ENCODE measurements at places on chromosomes 11 and 22.

- no peak for DNase-seq
Observed at GRCh38 chr11:107337917-107338316, 119.7 kb downstream of the CWF19L2 start.

- no peak for DNase-seq
Observed at GRCh38 chr11:116773203-116774097, 663 bp upstream of the BUD13 start.

GRCh38 chr22:44364751-44365130 lies 52.0 kb upstream of the SHISAL1 start:
- DNase-seq = no peak

DNA sequence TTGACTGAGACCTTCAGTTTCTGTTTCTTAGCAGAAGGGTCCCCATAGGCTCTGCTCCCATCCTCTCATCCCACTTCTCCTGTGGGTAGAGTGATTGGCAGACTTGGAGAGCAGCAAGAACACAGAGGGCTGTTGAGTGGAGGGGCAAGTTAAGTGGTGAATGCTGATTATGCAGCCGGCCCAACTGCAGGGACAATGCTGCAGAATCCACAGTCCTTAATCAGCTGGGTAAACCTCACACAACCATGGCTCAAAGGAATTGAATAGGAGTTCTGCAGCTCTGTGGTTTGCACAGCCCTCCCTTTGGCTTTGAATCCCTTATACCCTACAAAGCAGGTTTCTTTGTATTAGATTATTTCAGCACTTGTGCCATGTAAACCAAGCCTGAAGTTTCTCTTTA lies 161.1 kb downstream of the NAV2 start:
- DNase-seq = no peak

- no peak for DNase-seq
Observed at GRCh38 chr11:111569476-111569875, 29.0 kb downstream of the LAYN start.

DNA sequence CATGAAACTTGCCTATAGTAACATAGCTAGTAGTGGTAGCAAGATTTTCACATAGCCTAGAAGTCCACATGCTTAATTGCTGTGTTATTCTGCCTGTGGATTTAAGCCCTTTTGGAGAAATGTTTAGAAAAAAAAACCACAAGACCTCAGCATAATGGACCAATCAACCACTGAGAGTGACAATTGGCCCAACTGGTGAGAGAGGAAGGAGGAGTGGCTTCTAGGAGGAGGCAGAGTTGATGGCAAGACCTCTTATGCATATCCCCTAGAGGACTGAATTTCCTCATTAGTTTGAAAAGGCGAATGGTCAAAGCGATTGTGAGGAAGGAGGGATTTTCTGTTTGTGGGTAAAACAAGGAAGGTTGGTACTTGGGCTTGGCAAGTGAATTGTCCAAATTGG lies 30.6 kb downstream of the NNMT start:
- no peak for DNase-seq

DNA sequence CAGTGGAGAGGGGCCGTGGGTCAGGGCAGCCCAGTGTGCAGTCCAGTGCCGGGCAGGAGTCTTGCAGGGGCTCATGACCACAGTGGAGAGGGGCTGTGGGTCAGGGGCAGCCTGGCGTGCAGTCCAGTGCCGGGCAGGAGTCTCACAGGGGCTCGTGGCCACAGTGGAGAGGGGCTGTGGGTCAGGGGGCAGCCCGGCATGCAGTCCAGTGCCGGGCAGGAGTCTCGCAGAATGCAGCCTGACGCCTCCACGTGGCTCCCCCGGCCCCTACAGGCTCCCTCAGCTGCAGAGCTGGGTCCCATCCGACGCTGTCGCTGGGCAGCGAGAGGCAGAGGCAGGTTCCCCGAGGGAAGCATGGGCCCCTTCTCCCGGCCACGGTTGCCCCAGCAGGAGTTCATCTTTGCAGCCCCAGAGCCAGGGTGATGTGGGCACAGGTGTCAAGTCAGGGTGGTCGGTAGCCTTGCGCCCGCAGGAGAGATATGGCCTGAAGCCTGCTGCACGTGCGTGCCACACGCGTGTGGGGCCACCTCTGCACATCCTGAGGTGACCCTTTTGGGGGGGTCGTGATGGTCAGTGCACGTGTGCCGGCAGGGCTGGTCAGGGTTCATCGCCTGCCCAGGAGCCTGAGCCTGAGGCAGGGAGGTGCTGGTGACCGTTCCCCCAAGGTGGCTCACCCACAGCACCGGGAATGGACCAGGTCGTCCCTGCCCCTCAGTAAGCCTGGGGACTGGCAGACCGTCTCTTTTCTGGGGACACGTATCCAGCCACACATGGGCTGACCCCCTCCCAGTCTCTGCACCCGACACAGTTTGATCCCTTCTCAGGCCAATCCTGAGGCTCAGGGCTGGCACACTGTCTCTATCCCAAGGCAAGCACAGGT lies 2.9 kb downstream of the IFITM5 start:
- DNase-seq = no peak

DNA sequence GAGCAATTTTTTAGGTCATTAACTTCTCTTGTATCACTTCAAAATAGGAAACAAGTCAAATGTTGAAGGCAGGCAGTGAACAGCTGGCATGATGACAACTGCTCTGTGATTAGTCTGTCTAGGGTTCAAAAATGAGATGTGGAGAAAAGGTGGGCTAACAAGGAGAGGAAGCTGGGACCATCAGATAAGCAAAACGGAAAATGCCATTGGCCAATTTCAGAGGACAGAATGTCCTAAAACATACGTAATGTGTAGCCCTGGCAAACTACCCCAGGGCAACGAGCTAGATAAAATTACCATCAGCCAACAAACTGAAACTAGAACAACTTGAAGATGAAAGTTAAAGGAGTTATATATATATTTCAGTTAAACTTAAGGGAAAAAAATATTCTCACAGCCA lies 93.2 kb downstream of the RELT start:
- DNase-seq = no peak

GRCh38 chr11:17244046-17244445 lies 32.5 kb upstream of the NUCB2 start:
- no peak for DNase-seq

DNA sequence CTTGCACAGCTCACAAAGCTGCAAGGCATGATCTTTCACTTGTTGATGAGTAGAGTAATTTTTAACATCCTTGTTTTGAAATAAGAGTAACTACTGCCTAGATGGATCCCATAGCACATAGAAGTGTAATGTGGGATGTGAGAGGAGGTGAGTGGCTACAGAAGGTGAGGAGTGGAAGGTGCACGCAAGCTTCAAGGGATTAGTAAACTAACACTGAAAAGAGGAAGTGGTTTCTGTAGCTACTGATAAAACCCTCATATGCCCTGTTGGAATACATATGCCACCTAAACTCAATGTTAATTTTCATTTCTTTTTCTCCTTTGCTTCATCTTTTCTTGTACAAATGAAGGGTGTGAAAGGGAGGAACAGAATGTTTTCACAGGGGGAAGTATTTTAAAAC lies 22.0 kb upstream of the CTSC start:
- DNase-seq = no peak

GRCh38 chr22:40560551-40560950 lies 76.0 kb downstream of the MRTFA start:
- no peak for DNase-seq

DNA sequence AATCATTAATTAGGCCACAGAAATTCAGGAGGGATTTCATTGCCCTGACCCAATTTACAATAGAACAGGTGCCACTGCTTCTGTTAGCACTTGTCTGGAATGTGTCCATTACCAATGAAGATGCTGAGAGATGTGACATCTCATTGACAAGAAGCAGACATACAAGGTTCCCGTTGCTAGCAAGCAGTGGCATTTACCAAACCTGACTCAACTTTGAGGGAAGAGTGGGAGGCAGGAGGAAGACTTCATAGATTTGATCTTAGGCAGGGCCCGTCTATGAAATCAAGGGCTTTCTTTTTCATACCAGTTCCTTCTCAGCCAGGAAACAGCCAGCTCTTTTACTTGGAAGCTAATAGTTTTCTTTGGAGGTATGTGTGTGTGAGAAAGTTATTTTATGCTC lies 280.2 kb downstream of the NELL1 start:
- no peak for DNase-seq

GRCh38 chr22:31449506-31449905 lies 40.1 kb downstream of the EIF4ENIF1 start:
- no peak for DNase-seq

- DNase-seq = no peak
Observed at GRCh38 chr11:118295199-118295598, 9.3 kb upstream of the CD3E start.

DNA sequence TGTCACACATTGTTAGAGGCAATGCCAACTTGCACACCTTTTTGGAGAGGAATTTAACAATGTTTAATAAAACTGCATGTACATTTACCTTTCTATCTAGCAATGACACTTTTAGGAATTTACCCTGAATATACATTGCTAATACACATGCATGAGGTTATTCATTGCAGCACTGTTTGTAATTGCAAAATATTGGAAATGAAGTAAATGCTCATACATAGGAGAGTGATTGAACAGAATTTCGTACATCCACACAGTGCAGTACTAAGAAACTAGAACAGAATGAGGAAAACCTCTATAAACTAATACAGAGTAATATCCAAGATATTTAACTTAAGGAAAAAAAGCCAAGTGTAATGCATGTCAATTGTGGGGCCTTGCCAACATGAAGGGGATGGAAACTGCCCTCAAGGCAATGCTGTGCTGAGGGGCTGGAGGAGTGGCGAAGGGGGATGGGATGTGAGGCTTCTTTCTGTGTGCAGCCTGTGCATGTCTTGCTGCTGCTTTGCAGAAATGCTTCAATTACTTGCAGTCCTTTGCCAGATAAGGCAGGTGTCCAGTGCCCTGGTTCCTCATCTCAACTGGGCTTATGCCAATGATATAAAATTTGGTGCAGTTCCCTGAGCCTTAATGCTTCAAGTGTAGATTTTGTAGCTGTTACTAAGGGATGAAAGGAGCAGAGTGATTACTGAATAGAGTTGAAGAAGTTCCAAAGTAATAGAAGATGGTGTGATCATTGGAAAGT lies 96.1 kb downstream of the GRIA4 start:
- DNase-seq = no peak

DNA sequence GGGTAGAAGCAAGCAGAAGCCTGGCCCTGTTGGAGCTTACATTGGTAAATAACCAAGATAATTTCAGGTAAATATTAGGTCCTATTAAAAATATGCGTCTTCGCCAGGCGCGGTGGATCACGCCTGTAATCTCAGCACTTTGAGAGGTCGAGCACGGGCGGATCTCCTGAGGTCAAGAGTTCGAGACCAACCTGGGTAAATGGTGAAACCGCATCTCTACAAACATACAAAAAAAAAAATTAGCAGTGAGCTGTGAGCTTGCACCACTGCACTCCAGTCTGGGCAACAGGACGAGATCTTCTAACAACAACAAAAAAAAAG lies 529 bp upstream of the SULT4A1 start:
- DNase-seq = no peak

GRCh38 chr22:20606041-20606783 lies 98.8 kb downstream of the MED15 start:
- DNase-seq = peak; percentile 71

DNA sequence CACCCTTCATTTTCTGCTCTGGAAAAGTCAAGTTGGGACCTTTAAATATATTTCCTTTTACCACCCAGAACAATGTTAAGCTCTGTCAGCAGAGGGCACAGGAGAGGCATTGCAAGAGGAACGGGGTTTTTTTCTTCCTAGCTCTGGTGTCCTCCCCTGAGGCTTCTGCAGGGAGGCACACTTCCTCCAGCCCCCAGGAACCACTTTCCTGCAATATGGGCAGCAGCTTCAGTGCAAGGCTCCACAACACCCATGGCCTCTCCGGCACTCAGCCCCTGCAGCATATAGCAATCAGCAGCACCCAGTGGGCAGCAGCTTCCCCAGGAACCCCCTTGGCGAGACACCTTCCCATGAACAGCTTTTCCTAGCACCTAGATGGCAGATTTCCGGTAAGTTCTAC lies 101.4 kb downstream of the SYT9 start:
- no peak for DNase-seq

DNA sequence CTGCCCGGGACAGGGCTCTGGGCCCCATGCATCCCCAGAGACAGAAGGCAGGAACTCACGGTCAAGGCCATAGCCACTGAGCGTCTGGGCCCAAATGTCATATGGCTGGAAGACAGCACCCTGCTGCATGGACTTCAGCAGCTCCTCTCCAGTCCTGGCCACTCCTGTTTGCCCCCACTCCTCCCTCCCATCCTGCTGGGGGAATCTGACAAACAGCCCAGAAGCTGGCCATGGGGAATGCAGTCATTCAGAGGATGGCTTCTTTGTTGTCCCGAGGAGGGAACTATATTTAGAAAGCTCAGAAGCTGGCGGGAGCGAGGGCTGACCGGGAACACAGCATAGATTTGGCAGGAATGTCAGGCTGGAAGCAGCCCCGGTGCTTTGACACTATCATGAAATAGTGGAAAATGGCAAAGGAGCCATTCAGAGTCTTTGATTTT lies 35.0 kb downstream of the DKK3 start:
- no peak for DNase-seq

GRCh38 chr11:113666584-113666983 lies 39.5 kb downstream of the TMPRSS5 start:
- DNase-seq = no peak

DNA sequence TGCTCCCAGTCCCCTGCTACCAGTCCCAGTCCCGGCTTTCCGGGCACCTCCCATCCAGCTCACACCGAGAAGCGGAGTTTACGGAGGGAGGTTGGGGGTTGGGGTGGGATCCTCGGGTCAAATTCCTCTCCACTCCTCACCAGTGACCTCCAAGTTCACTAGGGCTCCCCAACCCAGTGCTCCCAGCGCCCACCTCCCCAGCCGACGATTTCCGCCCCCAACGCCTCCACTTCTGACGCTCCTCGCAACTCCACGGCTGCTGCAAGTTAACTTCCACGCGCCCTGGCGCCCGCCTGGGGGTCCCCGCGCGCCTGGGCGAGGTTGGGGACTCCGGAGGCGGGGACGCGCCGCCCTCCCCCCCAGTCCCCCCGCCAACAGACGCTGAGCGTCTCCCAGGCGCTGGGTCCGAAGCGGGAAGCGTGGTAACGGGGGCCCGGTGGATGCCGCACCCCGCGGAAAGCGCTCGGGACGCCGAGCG lies 526 bp downstream of the TPST2 start:
- no peak for DNase-seq

GRCh38 chr11:1107316-1108245 lies 32.9 kb downstream of the MUC2 start:
- DNase-seq = no peak

GRCh38 chr11:2525166-2525861 lies 80.5 kb downstream of the KCNQ1 start:
- DNase-seq = no peak

- DNase-seq = no peak
Observed at GRCh38 chr11:47991266-47991830, 11.0 kb downstream of the PTPRJ start.
